SJSA1 (cell line): ENCODE measurements at places on chromosomes 1 and 21. TPM values are rescaled to one million over a fixed set of nuclear protein-coding genes. Genes with fewer than 3 reads are reported as not detected.
A peak's percentile ranks its signal among the peaks of the same experiment; 100 is the strongest.

GRCh38 chr1:10673109-10673711, 123.2 kb downstream of the CASZ1 start:
- DNase-seq: no peak

DNA sequence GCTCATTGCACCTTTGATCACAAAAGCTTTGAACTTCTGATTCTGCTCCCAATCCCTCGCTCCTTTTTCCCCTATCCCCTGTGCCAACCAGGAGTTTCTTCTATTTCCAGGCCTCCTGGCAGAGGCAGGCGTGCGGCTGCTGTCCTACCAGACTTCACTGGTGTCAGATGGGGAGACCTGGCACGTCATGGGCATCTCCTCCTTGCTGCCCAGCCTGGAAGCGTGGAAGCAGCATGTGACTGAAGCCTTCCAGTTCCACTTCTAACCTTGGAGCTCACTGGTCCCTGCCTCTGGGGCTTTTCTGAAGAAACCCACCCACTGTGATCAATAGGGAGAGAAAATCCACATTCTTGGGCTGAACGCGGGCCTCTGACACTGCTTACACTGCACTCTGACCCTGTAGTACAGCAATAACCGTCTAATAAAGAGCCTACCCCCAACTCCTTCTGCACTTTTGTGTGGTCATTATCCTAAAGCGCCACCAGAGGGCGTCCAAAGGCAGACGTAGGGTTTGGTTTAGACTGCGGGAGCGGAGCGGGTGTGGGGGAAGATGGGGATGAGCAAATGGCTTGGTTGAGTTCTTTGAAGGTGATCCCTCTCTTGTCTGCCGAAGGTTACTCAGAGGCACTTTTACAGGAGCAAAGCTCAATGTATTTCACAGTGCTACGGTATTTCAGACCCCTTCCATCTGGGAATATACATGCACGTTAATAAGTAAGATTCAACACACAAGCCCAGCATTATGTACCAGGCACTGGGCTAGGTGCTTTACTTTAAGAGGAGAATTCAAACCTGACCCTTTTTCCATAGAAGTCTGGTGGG, 24.7 kb downstream of the HMGCS2 start:
- DNase-seq: peak; percentile 63

- peak; percentile 28 for DNase-seq
These were observed 31.9 kb upstream of the IL19 start for GRCh38 chr1:206738370-206739366.

GRCh38 chr1:51417496-51418383, 87.4 kb upstream of the TTC39A start:
- no peak for DNase-seq

- DNase-seq: peak; percentile 49
These were observed 15.5 kb upstream of the CD247 start for GRCh38 chr1:167533851-167534300.

DNA sequence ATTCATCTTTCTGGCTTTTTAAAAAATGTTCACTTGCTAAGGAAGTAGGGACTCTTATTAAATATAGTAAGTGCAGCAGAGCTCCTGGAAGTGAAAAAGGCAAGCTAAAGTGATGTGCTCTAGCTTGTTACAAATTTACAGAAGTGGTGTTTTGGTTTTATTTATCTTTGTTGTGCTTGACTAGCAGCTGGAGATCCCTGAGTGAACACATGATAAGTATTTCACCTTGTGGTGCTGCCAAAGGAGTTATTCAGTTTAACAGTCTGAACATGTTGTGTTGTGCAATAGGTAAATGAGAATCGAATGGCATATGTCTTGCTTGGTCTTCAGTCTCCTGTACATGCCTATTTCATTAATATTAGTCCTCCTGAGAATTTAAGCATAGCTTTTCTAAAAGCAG, 315.7 kb downstream of the TPR start:
- no peak for DNase-seq

DNA sequence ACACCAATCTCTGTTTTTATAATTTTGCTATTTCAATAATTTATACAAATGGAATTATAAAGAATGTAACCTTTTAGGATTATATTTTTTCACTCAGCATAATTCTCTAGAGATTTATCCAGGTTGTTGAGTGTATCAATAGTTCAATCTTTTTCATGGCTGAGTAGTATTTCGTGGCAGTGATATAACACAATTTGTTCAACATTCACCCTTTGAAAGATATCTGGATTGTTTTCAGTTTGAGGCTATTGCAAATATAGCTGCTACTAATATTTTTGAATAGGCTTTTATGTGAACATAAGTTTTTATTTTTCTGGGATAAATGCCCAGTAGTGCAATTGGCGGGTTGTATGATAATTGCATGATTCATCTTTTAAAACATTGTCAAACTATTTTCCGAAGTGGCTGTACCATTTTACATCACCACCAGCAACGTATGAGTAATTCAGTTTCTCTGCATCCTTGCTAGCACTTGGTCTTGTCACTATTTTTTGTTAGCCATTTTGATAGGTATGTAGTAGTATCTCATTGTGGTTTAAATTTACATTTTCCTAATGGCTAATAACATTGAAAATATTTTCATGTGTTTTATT, 55.6 kb upstream of the ABCD3 start:
- no peak for DNase-seq

DNA sequence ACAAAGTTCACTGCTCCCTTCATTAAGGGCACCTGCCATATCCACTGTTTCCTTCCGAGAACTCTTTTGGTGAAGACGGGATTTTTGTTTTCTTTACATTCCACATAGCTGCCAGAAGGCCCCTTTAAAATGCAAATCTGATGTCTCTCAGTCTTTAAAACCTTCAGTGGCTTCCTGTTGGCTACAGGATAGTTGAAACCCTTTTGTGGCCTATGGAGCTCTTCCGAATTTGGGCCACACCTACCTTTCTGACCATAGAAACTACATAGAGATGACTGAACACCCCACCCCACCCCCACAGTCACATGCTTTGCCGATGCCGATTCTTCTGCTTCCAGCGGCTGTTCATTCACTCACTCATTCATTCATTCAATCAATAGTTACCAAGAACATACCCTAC, 502.6 kb downstream of the KIF26B start:
- no peak for DNase-seq

DNA sequence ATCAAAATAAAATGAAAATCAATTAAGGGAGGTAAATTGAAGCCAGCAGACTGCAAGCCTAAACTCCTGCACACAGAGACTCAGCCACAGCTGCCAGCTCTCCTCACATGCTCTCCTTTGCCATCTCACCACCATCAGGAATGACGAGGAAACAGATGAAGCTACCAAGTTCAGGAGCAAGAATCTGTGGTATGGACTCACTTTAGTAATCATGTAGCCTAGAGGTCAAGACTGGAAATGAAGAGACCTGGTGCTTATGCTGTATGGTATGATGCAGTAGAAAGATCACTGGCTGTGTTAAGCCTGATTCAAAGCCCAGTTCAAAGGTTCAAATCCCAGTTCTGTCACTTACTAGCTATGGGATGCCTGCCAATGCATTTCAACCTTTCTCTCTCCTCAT, 78.9 kb upstream of the CAMK1G start:
- DNase-seq: no peak

- peak; percentile 15 for DNase-seq
These were observed 2.6 kb downstream of the CTSE start for GRCh38 chr1:206021008-206021625.

GRCh38 chr1:100051893-100052292, 80.8 kb downstream of the SASS6 start:
- no peak for DNase-seq

GRCh38 chr21:29582855-29583254, 284.1 kb downstream of the BACH1 start:
- DNase-seq: no peak

- DNase-seq: no peak
These were observed 86.1 kb downstream of the CLSTN1 start for GRCh38 chr1:9737671-9738070.

DNA sequence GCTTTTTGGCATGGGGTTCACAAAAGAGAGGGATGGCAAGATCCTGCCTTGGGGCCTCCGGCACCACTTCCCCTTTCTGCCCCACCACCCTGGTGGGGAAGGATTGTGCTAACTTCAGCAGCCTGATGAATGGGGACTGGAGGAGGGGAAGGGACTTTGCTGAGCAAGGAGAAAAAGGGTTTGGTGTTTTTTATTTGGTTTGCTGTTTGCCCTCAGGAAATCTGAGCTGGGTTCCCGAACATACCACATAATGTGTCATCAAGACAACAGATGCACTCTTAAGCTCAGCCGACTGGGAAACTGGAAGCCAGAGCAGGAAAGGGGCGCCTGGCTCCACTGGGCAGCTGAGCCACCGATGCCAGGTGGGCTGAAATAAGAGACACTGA, 19.8 kb downstream of the OLFML2B start:
- DNase-seq: peak; percentile 83

DNA sequence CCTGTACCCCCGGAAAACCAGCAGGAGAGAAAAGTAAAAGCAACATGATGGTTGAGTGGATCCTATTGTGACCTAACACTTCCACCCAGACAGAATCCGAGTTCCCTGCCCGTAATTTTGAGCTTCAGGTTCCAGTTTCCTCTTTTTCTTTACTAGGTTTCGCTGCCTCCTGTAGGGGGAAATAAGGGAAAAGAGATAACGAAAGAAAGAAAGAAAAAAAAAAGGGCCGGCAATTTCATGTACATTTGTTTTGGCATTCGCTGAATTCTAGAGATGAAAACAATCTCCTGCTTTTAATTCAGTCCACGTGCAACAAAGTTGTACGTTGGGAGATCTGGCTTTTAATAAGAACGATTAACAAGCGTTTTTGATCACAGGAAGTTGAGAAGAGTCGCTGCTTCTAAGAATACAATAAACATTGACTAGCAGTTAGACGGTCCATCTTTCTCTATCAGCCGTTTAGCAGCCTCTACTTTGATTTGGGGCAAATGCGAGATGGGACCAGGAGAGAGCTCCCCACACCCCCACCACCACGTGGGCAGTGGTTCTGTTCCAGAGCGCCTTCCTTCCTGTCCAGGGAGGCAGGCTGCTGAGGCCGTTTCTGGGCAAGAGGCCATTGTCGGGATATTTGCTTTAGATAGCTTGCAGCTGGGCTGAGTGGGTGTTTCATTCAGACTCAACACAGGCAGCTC, 155.9 kb upstream of the RUNX1 start:
- DNase-seq: peak; percentile 53

- no peak for DNase-seq
These were observed 10.5 kb downstream of the ARID1A start for GRCh38 chr1:26706315-26706714.

GRCh38 chr1:24191860-24192259, 4.8 kb upstream of the IFNLR1 start:
- DNase-seq: peak; percentile 38

- DNase-seq: peak; percentile 53
These were observed 1.2 kb upstream of the HIVEP3 start for GRCh38 chr1:41919764-41920397.

DNA sequence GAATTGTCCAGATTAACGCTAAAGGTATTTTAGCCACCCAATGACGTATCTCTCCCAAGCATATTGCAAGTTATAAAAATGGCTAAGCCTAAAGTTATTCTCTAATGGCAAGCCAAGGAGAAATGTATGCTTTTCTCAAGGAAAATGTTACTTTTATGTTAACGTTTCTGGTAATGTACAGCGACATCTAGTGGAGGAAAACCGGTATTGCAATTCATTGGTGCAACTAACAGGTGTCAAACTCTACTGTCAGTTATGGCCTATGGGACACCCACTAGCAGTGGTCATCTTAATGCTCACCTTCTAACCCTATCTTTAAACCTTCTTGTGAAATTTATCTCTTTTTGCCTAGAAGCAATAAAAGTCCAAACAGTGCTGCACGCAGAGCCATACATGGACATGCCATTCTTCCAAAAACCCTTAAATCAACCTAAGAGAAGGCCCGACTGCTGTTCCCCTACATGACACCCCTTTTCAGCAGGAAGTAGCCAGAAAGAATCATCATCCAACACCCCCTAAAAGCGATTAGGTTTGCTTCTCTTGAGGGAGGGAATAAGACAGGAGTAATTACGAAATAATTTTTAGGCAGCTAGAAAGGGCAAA, 68.7 kb upstream of the LRIF1 start:
- no peak for DNase-seq

DNA sequence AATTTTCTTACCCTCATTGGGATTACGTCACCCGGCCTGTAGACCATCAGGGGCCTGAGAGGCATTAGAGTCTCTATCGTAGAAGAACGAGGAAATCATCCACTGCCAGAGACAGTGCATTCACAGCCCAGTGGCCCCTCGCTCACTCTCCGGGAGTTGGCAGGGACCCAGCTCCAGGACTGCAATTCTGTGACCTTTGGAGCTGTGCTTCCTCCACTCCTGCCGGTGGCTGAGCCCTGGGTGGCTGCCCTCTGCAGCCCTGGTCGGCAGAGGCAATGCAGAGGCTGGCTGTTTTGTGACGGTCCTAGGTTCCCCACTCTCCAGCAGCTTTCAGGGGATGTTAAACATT, 12.7 kb downstream of the SLC37A1 start:
- no peak for DNase-seq

DNA sequence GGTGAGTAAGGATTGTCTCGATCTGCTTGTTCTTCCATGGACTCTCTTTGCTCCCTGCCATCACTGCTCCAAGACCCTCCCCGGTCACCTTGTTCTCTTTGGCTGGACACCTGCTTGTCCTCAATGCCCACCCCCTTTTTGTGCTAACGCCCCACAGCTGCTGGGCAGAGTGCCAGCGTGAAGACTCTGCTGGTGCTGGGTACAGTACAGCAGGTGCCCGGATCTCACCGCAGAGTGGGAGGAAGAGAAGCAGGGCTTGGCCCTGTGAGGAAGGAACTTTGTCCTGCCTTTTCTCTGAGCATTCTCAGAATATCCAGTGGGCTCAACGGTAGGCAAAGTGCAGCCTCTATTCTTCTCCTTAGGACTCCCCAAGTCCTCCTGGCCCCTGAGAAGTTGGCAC, 90.1 kb downstream of the PLXNA2 start:
- DNase-seq: no peak

- no peak for DNase-seq
These were observed 881.4 kb upstream of the B3GALT2 start for GRCh38 chr1:194067772-194068171.

- no peak for DNase-seq
These were observed 174.6 kb downstream of the KCNK2 start for GRCh38 chr1:215256936-215257679.

DNA sequence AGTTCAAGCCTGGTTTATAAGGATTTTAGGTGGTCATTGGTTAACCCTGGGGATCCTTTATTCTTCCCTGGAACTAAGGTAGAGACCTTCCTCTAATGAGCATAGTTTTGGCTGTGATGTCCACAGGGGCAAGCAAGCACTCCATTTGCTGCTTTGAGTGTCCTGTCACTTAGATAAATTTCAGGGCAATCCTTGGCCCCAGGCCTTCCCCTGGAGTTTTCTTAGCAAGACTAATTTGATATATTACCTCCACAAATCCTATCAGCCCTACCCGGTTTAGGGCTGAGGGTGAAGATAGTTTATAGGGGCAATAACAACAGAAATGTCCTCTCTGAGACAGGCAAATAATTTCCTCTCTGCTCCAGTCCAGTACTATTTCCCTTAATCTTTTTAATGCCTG, 166.6 kb downstream of the CYYR1 start:
- no peak for DNase-seq

Gene ST6GALNAC5
- not detected in 2 replicates for total RNA-seq

Gene KCNA3
- total RNA-seq: not detected in 2 replicates

Gene TP73
- total RNA-seq: 2.2 and 3.4 TPM in 2 replicates

Gene LHX8
- total RNA-seq: 20.5 and 32.2 TPM in 2 replicates

Gene KIRREL1
- 83.9 and 123 TPM in 2 replicates for total RNA-seq

Gene TNNT2
- total RNA-seq: not detected in 2 replicates

Gene PCP4
- not detected in 2 replicates for total RNA-seq

Gene RBM11
- total RNA-seq: not detected in 2 replicates

Gene EPHX1
- 29.0 and 45.7 TPM in 2 replicates for total RNA-seq

Gene LIPI
- total RNA-seq: not detected in 2 replicates

Gene ASTN1
- total RNA-seq: 0.06 and 0.13 TPM in 2 replicates

Gene FABP3
- total RNA-seq: 0.24 TPM in 1 of 2 replicates, not detected in the other

Gene ELOA
- total RNA-seq: 46.0 and 63.4 TPM in 2 replicates

Gene PAPPA2
- 1.2 TPM in 2 replicates for total RNA-seq

Gene ELAPOR1
- total RNA-seq: 0.63 and 1.2 TPM in 2 replicates

Gene PRAMEF33
- not detected in 2 replicates for total RNA-seq
